ENCODE measurements at places on chromosomes 7 and 10.

DNA sequence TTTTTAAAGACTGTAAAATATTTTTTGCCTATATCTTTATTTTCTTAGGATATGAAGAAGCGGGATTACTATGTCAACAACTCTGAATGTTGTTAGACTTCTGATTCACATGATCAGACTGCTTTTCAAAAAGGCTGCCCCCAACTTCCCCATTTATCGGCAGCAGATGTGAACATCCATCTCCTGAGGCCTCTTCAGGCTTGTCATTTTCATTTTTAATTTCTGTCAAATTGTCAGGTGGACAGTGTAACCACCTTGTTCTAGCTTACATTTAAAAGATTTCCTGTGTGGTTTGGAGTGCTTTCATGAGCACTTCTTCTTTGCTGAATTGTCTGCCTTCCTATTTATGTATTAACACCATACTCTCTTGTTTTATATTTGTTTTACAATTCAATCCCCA lies 78.8 kb upstream of the GSDME start:
- no peak for DNase-seq

DNA sequence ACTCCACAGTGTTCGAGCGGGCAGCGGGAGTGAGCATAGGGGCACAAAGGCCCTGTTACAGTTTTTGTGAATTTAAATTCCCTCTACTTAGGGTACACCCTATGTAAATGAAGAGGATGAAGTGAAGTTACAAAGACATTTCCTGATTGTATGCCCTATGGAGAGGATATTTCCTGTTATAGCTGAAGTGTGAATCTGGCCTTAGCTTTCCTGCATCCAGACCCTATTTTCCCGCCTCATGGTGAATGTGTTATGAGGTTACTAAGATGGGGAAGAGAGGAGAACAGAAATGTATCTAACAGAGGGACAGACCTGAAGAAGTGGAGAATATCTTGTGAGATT lies 37.8 kb upstream of the COMMD3 start:
- no peak for DNase-seq

GRCh38 chr7:55254596-55255495 lies 110.3 kb upstream of the LANCL2 start:
- DNase-seq: peak; percentile 91

DNA sequence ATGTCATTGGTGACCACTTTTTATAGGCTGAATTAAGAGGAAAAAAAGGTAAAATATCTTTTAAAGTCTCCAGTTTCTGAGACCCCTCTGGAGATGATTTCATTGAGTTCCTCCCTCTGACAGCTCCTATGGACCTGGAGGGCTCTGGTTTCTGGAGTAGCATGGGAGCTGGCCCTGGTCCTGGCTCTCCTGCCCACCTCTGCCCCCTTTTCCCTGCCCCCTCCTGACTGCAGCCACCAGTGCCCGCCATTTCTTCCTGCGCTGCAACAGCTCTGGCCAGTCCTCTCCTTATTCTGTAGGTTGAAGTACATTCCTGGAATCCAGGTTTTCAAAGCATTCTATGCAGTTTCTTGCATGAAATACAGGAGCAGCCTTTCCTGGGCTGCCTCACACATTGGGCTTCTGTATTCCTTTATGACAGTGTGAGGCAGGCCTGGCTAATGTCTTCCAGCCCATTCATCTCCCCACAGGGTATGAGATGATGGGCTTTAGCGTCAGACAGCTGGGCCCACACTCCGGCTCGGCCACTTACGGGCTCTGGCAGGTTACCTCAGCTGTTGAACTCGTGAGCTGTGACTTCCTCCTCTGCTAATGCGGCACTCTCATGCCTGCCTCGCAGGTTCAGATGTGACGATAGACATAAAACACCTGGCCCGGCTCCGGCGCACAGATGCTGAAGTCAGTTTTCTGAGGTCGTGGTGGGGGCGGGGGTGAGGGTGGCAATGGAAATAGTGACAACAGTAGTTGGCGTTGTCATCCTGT lies 101.7 kb downstream of the MGMT start:
- no peak for DNase-seq
